ENCODE measurements at places on chromosomes 11 and 22. TPM values are rescaled to one million over a fixed set of nuclear protein-coding genes. Genes with fewer than 3 reads are reported as not detected.

The SESN3 gene
- total RNA-seq, result 3.4 TPM

The UBQLN3 gene
- 0.64 TPM for total RNA-seq

GRCh38 chr22:17588606-17589005 lies 25.3 kb downstream of the SLC25A18 start:
- H3K4me1 ChIP-seq, result no peaks in the 10 kb centered on the region
- DNase-seq, result no peak
- no peak overlapping the region for H3K4me3 ChIP-seq
- H3K27ac ChIP-seq, result no peak overlapping the region
- peaks cover 25% of the 10 kb centered on the region for H3K36me3 ChIP-seq

DNA sequence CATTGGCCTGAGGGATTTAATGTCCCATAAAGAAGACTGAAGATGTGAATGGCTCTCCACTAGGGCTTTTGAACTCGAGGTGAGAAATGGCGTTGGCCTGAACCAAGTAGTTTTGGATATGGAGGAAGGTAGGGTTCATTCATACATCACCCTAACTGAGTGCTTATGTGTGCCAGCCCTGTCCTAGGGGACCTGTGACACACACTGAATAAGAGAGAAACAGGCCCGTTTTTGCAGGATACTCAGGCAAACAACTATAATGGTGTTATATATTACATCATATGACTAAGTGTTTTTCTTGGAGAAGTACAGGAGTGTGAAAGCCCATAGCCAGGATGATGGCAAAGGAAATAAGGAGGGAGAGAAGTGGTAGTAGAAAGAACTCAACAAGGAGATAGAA lies 368.1 kb downstream of the TMEM135 start:
- no peaks in the 10 kb centered on the region for H3K27me3 ChIP-seq
- H3K4me3 ChIP-seq, result no peak overlapping the region
- peaks cover 9% of the 10 kb centered on the region for H3K4me1 ChIP-seq
- H3K27ac ChIP-seq, result no peak overlapping the region
- H3K36me3 ChIP-seq, result no peaks in the 10 kb centered on the region

DNA sequence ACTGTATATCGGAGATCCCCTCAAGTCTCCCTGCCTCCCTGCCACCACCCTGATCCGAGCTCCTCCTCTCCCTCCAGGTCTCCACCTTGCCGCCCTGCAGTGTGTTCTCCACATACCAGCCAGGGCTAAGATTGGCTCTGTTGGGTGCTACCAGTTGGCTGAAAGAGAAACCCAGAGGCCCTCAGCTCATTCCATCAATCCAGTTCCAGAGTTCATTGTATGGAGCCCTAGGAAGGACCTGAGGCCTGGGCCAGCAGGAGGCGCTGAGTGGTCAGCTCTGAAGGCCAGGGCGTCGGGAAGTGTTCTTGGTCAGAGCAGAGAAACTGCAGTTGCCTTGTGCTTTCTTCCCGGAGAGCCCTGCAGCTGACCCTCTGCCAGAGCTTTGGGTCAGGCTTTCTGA lies 2.2 kb upstream of the TOP3B start:
- no peak overlapping the region for H3K4me3 ChIP-seq
- H3K4me1 ChIP-seq, result peaks cover 6% of the 10 kb centered on the region
- no peak overlapping the region for H3K27ac ChIP-seq

DNA sequence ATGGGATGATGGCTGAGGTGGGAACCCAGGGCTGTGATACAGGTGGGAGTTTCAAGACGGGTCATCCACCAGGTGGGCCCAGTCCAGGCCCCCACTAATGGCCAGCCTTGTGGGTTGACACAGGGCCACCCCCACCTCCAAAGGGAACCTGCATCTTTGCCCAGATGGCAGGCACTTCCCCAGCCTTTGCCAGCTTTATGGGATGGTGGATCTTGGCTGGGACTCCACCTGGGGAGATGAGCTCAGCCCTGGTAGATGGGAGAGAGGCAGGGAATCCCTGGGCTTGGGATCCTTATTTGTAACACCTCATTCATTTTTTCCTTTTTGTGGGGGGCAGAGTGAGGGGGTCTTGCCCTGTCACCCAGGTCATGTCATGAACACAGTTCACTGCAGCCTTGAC lies 33.4 kb downstream of the CD82 start:
- no peaks in the 10 kb centered on the region for H3K27me3 ChIP-seq
- H3K27ac ChIP-seq, result no peak overlapping the region
- H3K4me3 ChIP-seq, result no peak overlapping the region
- DNase-seq, result no peak
- peaks cover 29% of the 10 kb centered on the region for H3K4me1 ChIP-seq

- H3K27me3 ChIP-seq, result no peaks in the 10 kb centered on the region
- H3K36me3 ChIP-seq, result no peaks in the 10 kb centered on the region
- H3K27ac ChIP-seq, result no peak overlapping the region
- no peaks in the 10 kb centered on the region for H3K4me1 ChIP-seq
Measured at GRCh38 chr22:35051013-35051535, 14.9 kb upstream of the ISX start.

DNA sequence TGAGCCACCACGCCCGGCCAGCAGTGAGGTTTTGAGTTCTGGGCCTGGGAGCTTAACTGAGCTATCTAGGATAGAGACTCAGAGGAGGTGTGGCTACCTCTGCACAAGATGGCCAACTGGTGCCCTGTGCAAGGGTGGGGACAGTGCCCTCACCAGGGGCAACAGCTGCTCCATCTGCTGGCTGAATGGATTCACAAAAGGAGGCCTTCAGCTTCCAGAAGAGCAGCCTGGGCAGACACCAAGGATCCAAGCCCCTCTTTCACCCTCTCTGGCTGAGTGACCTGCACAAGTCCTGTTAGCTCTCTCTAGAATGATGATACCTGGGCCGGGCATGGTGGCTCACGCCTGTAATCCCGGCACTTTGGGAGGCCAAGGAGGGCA lies 33.5 kb upstream of the BAIAP2L2 start:
- H3K36me3 ChIP-seq, result no peaks in the 10 kb centered on the region
- H3K4me1 ChIP-seq, result no peaks in the 10 kb centered on the region
- no peak overlapping the region for H3K27ac ChIP-seq

DNA sequence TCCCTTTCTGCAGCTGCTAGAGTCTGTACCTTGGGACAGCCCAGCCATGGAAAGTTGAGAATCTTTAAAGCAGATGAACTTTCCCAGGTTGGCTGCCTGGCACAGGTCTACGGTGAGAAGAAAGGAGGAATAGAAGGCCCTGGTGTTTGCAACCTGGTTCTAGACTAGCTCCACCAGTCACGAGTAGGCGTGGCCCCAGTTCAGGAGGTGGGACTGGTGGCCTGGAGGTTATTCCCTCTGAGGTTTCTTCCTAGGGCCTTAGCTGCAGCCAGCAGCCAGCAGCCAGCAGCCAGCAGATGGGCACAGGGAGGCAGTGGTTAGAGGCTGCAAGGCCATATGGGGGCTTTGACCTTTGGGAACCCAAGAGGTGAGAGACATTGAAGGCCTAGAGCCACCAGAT lies 40.9 kb downstream of the PRDM11 start:
- H3K4me1 ChIP-seq, result no peaks in the 10 kb centered on the region
- no peaks in the 10 kb centered on the region for H3K36me3 ChIP-seq
- no peak overlapping the region for H3K27ac ChIP-seq
- no peak for DNase-seq
- H3K4me3 ChIP-seq, result no peak overlapping the region
- no peaks in the 10 kb centered on the region for H3K27me3 ChIP-seq

DNA sequence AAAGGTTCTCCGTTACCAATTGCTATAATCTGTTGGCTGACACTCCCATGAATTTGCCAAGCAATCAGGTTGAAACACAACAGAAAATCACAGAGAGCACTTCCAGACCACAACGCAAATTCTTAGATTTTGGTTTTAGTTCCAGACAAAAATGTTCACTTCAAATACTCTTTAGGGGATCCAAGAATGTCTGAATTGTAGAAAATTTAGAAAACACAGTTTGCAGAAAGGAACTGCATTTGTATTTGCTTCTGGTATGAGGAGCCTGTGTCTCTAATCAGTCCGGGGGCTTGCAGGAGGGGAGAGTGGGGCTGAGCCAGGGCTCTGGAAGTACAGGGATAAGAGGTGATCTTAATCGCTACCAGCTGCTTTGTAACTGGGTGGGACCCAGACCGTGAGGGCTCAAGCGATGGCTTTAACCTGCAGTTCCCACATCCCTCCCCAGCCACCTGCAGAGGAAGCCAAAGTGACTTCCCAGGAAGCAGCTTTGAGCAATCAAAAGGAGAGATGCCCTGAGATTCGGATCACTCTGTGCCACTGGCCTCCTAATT lies 18.7 kb downstream of the SCUBE2 start:
- no peaks in the 10 kb centered on the region for H3K27me3 ChIP-seq
- no peak overlapping the region for H3K27ac ChIP-seq
- no peak for DNase-seq
- peaks cover 7% of the 10 kb centered on the region for H3K4me1 ChIP-seq
- H3K36me3 ChIP-seq, result no peaks in the 10 kb centered on the region

DNA sequence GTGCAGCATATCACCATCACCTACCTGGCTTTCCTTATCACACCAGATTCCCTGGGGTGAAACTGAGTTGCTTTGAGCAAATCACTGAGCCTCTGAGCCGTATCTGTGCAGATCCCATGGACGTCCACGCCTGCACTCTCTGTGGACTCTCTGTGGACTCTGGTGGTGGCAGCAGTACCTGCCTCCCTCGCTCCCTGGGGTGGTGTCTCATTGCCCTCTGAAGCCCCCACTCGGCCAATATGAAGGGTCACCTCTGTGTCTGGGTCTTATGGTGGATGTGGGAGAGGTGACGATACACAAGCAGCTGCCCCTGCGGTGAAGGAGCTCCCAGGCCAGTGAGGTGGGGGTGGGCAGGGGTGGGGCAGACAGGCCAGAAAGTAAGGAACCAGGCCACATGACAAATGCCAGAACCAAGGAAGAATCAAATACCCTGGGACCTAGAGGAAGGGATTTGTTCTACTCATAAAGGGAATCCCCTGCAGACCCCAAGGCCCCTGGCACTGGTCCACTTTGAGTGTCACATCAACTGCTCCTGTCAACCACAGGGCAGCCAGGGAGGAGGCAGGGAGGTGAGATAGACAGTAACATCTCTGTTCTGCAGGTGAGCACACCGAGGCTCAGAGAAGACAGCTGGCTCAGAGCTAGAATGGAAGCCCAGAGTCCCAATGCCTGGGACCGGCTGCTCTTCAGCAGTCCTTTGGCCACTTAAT lies 9.2 kb upstream of the CHST1 start:
- H3K4me3 ChIP-seq, result no peak overlapping the region
- no peak overlapping the region for H3K27ac ChIP-seq
- no peaks in the 10 kb centered on the region for H3K4me1 ChIP-seq
- DNase-seq, result no peak
- no peaks in the 10 kb centered on the region for H3K36me3 ChIP-seq
- H3K27me3 ChIP-seq, result no peaks in the 10 kb centered on the region

- H3K27me3 ChIP-seq, result no peaks in the 10 kb centered on the region
- DNase-seq, result no peak
- H3K4me1 ChIP-seq, result no peaks in the 10 kb centered on the region
- no peaks in the 10 kb centered on the region for H3K36me3 ChIP-seq
- H3K4me3 ChIP-seq, result no peak overlapping the region
- no peak overlapping the region for H3K27ac ChIP-seq
Measured at GRCh38 chr11:18668131-18668530, 30.4 kb upstream of the TMEM86A start.

GRCh38 chr11:20421946-20422345 lies 34.4 kb downstream of the PRMT3 start:
- H3K27me3 ChIP-seq, result no peaks in the 10 kb centered on the region
- no peak overlapping the region for H3K4me3 ChIP-seq
- no peaks in the 10 kb centered on the region for H3K36me3 ChIP-seq

GRCh38 chr11:69144316-69145049 lies 11.3 kb upstream of the SMIM38 start:
- no peak overlapping the region for H3K27ac ChIP-seq
- H3K4me1 ChIP-seq, result no peaks in the 10 kb centered on the region
- no peak for DNase-seq
- no peaks in the 10 kb centered on the region for H3K36me3 ChIP-seq

DNA sequence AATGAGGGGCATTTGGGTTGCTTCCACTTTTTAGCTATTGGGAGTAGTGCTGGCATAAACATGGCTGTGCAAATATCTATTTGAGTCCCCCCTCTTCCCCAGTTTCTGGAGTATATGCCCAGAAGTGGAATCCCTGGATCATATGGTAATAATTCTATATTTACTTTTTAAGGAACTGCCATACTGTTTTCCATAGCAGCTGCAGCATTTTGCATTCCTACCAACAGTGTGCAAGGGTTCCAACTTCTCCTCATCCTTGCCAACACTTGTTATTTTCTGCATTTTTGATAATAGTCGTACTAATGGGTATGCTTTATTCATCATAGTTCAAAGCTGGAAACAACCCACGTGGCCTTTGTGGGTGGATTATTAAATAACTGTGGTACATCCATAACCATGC lies 883.5 kb downstream of the TBC1D22A start:
- H3K36me3 ChIP-seq, result no peaks in the 10 kb centered on the region
- no peak overlapping the region for H3K27ac ChIP-seq
- no peak for DNase-seq
- H3K4me3 ChIP-seq, result no peak overlapping the region

DNA sequence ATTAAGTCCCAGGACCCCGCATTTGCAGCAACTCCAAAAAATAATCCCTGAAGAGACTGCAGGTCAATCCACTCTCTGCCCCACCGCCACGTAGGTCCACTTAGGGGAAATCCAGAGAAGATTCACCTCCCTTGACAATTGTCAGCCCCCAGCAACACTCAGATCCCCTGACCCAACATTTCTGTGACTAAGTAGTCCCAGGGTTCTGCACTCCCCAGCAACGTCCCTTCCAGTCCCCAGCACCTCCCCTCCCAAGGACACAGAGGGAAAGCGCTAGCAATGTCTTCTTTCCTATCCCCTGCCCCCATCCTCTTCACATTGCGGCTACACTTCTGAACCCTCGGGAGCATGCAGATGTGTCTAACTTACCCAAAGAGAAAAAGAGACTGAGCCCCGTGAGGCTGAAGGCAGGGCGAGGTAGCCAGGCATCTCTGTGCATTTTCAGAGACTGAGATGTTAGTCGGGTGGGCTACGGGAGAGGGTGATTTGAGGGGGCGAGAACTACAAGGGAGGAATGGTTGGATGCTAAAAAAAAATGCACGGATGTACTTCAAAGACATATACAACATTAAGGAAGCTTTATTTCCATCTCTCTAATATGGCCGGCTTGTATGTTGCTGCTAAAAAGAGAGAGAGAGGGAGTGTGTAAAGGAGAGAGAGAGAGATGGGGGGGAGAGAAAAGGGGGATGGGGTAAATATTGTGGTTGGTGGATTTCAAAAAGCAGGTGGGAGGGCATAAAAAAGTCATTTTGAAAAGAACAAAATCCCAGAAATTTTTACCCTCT lies at the start of gene SCN2B:
SCN2B (minus strand) TSS at position 647 of the 785 bp plus-strand sequence; CDS start at position 439, 208 bp downstream.
- H3K36me3 ChIP-seq, result no peaks in the 10 kb centered on the region
- peak within 1 kb of the TSS; percentile 13 for H3K4me3 ChIP-seq
- H3K27me3 ChIP-seq, result peaks cover 27% of the 10 kb centered on the region
- DNase-seq, result no peak
